ENCODE measurements at places on chromosomes 7 and 10. TPM values are rescaled to one million over a fixed set of nuclear protein-coding genes. Genes with fewer than 3 reads are reported as not detected.

Gene UPK3B
- 1.0 TPM for total RNA-seq

Gene PAPSS2
- 1.4 TPM for total RNA-seq

Gene THNSL1
- total RNA-seq = 7.6 TPM

Gene GTF2IRD1
- 77.6 TPM for total RNA-seq

Gene LIPF
- not detected for total RNA-seq

Gene ADCYAP1R1
- not detected for total RNA-seq

Gene CPA1
- total RNA-seq = not detected

Gene VWDE
- total RNA-seq = 3.0 TPM

All from MCF 10A (cell line).